HFFc6 (cell line): ENCODE measurements at places on chromosomes 5 and 9. TPM values are rescaled to one million over a fixed set of nuclear protein-coding genes. Genes with fewer than 3 reads are reported as not detected.

DNA sequence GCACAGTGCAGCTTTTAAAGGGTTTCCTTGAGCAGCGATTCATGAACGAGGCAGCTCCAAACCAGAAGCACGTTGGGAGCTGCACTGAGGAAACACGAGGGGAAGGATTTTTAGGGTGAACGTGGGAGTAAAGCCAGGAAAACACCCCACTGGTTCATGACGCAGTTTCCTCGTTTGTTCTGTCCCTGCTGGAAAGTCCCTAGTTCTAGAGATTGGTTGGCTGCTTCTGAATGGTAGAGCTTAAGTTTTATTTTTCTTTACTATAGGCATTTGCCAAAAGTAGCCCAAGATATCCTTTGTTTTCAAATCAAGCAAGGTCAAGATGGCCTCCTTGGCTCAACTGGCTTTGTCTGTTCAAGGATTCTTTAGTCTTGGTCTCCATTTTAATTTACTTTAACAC is 116.5 kb upstream of the CACNA1B start:
- H3K27me3 ChIP-seq: peaks cover 3% of the 10 kb centered on the region
- no peak overlapping the region for H3K27ac ChIP-seq
- H3K4me3 ChIP-seq: no peak overlapping the region
- peaks cover 41% of the 10 kb centered on the region for H3K36me3 ChIP-seq
- no peak for DNase-seq

DNA sequence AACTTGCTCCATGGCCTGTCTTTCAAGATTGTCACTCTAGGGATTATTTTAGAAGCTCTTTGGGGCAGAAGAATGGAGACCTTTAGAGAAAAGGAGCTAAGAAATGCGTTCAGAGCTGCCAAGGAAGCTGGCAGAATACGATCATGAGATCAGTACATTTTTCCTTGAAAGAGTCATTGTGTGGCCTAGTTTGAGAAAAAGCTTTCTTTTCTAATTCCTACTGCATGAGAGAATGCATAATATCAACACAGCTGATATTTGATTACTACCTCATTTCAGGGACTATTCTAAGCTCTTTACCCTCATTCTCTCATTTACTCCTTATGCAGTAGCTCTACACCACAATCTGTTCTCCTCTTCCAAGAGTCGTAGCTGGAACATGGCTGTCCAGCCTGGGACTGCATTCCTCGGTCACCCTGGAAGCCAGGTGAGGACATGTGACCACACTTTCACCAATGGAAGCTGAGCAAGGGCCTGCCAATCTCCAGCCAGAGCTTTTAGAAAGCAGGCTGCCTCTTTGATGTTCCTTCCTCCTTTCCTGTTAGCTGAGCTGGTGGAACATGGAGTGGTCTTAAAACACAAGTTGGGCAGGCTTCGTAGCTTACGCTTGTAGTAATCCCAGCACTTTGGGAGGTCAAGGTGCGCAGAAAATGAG is 99.3 kb upstream of the LHFPL2 start:
- DNase-seq: peak; percentile 77
- H3K4me1 ChIP-seq: peaks cover 38% of the 10 kb centered on the region
- H3K36me3 ChIP-seq: no peaks in the 10 kb centered on the region
- H3K27ac ChIP-seq: peak overlapping the region; percentile 60

- peaks cover 5% of the 10 kb centered on the region for H3K27me3 ChIP-seq
- H3K4me3 ChIP-seq: no peak overlapping the region
- H3K36me3 ChIP-seq: no peaks in the 10 kb centered on the region
- DNase-seq: no peak
- no peak overlapping the region for H3K27ac ChIP-seq
- peaks cover 37% of the 10 kb centered on the region for H3K4me1 ChIP-seq
Observed at GRCh38 chr5:71903808-71904207, 184.7 kb downstream of the CARTPT start.

TAF11L13 gene
- total RNA-seq: not detected in 3 replicates

GRCh38 chr5:40683305-40683704 is 3.6 kb downstream of the PTGER4 start:
- H3K27ac ChIP-seq: no peak overlapping the region
- peaks cover 27% of the 10 kb centered on the region for H3K36me3 ChIP-seq
- peaks cover 9% of the 10 kb centered on the region for H3K27me3 ChIP-seq
- no peak for DNase-seq
- peaks cover 72% of the 10 kb centered on the region for H3K4me1 ChIP-seq
- peak overlapping the region; percentile 74; the same call in 1 of the 2 replicates for H3K4me3 ChIP-seq

- H3K36me3 ChIP-seq: no peaks in the 10 kb centered on the region
- peak overlapping the region; percentile 11; the same call in 1 of the 2 replicates for H3K4me3 ChIP-seq
- no peaks in the 10 kb centered on the region for H3K27me3 ChIP-seq
- DNase-seq: peak; percentile 60
Observed at GRCh38 chr5:34022121-34022705, 14.4 kb upstream of the AMACR start.

PCDHB11 gene
- total RNA-seq: 0.26 to 0.54 TPM (median 0.53 TPM) in 3 replicates

GRCh38 chr5:102971676-102972293 is 148.2 kb downstream of the GIN1 start:
- H3K36me3 ChIP-seq: peaks cover 14% of the 10 kb centered on the region
- peak overlapping the region; percentile 38 for H3K27ac ChIP-seq
- H3K27me3 ChIP-seq: peaks cover 2% of the 10 kb centered on the region; the same call in 1 of the 2 replicates
- DNase-seq: peak; percentile 66
- peaks cover 62% of the 10 kb centered on the region for H3K4me1 ChIP-seq

DNA sequence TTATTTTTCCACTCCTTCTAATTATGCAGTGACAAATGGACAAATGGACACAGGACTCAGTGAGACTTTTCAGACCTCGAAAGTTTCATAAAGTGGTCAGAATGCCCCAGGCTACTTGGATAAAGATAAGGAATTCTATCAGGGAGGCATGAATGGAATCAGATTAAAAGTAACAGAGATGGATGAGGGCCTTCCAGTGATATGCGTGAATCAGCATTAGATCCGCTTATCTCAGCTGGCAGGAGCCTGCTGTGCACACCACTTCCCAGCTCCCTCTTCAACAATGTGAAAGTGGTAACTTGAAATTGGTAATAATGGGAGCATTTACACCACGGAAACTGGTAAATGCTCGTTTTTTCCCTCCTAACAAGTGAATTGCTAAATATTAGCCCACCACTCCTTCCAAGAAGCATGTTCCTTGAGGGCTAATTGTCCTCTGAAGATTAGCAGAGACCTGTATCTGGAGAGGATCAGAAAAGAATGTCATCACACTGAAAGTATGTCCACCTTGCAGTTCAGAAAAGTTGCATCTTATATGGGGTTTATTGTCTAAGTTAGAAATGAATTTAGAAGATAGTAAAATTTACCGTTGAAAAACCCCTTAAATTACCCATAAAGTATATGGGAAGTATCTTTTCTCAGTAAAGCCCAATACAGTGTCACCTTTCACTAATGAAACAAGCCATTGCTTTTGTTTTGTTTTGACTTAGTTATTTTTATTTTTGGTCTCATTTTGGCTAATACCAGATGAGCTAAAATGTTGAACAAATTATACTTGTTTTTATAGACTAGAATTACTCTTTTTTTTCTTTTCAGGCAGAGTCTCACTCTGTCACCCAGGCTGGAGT is 125.3 kb downstream of the DPYSL3 start:
- DNase-seq: no peak
- H3K27me3 ChIP-seq: peaks cover 1% of the 10 kb centered on the region
- no peaks in the 10 kb centered on the region for H3K36me3 ChIP-seq
- no peak overlapping the region for H3K27ac ChIP-seq
- peaks cover 20% of the 10 kb centered on the region for H3K4me1 ChIP-seq
- no peak overlapping the region for H3K4me3 ChIP-seq

DNA sequence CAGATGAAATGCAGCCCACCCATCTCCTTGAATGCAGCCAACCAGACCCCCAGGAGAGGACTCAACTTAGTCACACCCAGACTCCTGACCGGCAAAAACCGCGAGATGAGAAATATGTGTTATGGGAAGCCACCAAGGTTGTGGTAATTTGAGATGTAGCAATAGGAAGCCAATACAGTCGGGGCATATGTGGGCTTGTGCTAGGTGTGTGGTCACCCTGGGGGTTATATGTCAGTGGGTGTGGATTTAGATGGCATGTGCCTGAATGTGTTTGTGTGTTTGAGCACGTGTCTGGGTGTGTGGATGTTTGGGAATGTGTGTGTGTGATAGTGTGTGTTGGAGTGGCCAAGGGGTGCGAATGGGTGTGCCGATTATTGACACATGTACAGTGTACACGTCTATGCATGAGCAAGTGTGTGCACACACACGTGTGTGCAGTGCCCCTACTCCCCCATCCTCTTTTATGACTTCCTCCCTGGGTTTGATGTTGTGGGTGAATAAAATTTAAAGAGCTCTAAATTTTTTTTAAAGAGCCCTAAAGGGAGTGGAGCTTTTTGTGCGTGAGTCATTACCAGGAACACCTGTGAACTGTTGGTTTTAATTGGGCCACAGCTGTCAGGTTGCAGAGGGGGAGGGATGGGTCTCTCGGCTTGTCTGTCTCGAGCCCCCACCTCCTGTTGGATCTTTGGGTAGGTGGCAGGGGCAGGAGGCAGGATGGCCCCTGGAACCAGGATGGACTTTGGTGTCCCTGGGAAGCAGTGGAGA is 86.8 kb downstream of the LHX2 start:
- H3K4me1 ChIP-seq: no peaks in the 10 kb centered on the region
- H3K4me3 ChIP-seq: no peak overlapping the region
- no peak overlapping the region for H3K27ac ChIP-seq
- no peaks in the 10 kb centered on the region for H3K36me3 ChIP-seq
- DNase-seq: no peak
- H3K27me3 ChIP-seq: peaks cover 64% of the 10 kb centered on the region

DNA sequence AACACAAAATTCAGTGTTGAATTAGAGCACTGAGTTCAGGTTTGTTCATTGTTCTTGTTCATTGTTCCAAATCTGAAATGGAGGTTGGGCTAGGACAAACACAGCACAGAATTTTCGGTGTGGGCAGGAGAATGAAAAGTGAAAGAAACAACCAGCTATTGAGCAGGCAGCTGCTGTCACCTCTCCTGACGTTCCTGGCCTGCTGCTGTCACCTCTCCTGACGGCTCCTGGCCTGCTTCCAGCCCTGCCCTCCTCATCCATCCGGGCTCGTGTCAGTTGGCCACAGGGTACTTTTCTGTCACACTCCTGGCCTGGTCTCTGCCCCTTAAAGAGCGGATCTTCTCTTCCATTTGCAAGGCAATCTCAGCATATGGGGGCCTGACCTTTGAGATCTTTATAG is 45.2 kb upstream of the CKMT2 start:
- H3K27ac ChIP-seq: no peak overlapping the region
- H3K4me1 ChIP-seq: no peaks in the 10 kb centered on the region
- H3K27me3 ChIP-seq: peaks cover 23% of the 10 kb centered on the region
- H3K36me3 ChIP-seq: no peaks in the 10 kb centered on the region

GRCh38 chr9:104301755-104302154 is 202.3 kb upstream of the OR13F1 start:
- H3K36me3 ChIP-seq: no peaks in the 10 kb centered on the region
- H3K27ac ChIP-seq: no peak overlapping the region
- H3K4me1 ChIP-seq: no peaks in the 10 kb centered on the region
- no peak for DNase-seq
- H3K27me3 ChIP-seq: no peaks in the 10 kb centered on the region

GRCh38 chr5:131541762-131542161 is 93.3 kb downstream of the RAPGEF6 start:
- peaks cover 11% of the 10 kb centered on the region; the same call in 1 of the 2 replicates for H3K36me3 ChIP-seq
- no peak for DNase-seq
- peak overlapping the region; percentile 39; the same call in 1 of the 2 replicates for H3K27ac ChIP-seq

- no peak for DNase-seq
- H3K27me3 ChIP-seq: peaks cover 1% of the 10 kb centered on the region; the same call in 1 of the 2 replicates
- H3K4me1 ChIP-seq: peaks cover 20% of the 10 kb centered on the region
- H3K4me3 ChIP-seq: no peak overlapping the region; the same call in 1 of the 2 replicates
Observed at GRCh38 chr9:32955655-32956478, 45.6 kb downstream of the APTX start.

MYMK gene
- not detected in 3 replicates for total RNA-seq

TMC1 gene
- 0.55 to 1.3 TPM (median 1.1 TPM) in 3 replicates for total RNA-seq

PGM5 gene
- 0.24 to 0.60 TPM in 2 of 3 replicates, not detected in the other for total RNA-seq

- peaks cover 24% of the 10 kb centered on the region for H3K4me1 ChIP-seq
- H3K36me3 ChIP-seq: peaks cover 24% of the 10 kb centered on the region
- DNase-seq: no peak
- H3K27me3 ChIP-seq: peaks cover 39% of the 10 kb centered on the region
- no peak overlapping the region; the same call in 1 of the 2 replicates for H3K4me3 ChIP-seq
Observed at GRCh38 chr5:179606071-179606909, 17.2 kb downstream of the HNRNPH1 start.

DNA sequence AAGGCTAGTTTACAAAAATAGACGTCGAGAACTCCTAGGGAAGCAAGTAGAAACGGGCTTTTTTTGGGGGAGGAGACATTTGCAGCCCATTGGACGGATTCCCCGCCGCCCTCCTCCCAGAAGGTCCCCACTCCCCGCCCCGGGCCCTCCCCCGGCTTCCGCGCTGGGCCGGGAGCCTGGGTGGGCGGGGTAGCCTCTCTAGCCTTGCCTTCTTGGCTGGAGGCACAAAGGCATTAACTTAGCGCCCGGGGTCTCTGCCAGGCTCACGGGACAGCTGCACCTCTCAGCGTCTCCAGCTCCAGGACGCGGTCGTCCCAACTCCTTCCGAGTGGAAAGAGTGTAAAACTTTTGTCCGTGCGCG is at the start of gene DMRTA1:
DMRTA1 (plus strand) TSS at position 236 of the 361 bp plus-strand sequence. CDS start 242 bp downstream, outside the sequence.
- H3K27ac ChIP-seq: no peak within 1 kb of the TSS
- DNase-seq: no peak
- peaks cover 14% of the 10 kb centered on the region for H3K27me3 ChIP-seq

DNA sequence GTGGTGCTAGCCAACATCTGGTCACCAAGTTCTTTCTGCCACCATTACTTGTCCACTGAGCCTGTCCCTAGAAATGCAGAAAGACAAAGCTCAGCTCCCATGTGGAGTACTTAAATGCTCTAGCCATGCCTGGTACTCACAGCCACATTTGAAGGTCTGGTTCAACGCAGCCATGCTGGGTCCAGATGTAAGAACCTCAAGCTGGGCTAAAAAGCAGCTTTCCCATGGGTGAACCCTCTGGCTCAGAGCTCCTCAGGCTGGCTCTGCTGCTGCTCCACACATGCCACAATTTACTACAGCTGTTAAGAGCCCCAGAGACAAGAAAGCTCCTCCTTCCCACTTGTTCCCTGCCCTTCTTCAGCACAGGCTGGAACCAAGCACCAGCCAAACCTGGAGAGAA is 97.1 kb upstream of the LRRTM2 start:
- H3K36me3 ChIP-seq: no peaks in the 10 kb centered on the region
- no peaks in the 10 kb centered on the region for H3K27me3 ChIP-seq
- DNase-seq: no peak
- H3K27ac ChIP-seq: no peak overlapping the region

- H3K27ac ChIP-seq: no peak overlapping the region
- no peaks in the 10 kb centered on the region for H3K4me1 ChIP-seq
- no peaks in the 10 kb centered on the region for H3K36me3 ChIP-seq
- no peak for DNase-seq
Observed at GRCh38 chr9:20238921-20239320, 383.4 kb downstream of the MLLT3 start.

FOXD4L6 gene
- total RNA-seq: not detected in 3 replicates

ECSCR gene
- 0.28 to 1.4 TPM (median 0.60 TPM) in 3 replicates for total RNA-seq

DNA sequence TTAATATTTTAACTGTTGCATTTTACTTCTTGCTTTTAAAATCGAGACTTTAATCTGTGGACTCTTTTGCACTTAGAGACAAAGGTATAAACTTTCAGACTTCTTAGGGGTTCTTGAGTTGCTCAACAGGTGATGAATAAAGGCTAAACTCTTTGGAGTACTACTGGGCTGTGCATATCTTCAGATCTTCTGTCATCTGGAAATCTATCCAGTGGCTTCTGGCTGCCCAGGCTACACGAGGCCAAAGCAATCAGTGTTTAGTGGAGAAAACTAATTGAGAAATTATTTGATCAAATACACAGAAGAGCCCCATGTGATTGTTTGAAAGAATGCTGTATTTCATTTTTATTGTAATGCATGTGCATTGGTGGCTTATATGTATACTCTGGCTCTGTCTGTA is 146.1 kb downstream of the PBX3 start:
- no peak for DNase-seq
- H3K27me3 ChIP-seq: no peaks in the 10 kb centered on the region; the same call in 1 of the 2 replicates
- H3K36me3 ChIP-seq: no peaks in the 10 kb centered on the region
- H3K4me3 ChIP-seq: no peak overlapping the region
- H3K27ac ChIP-seq: no peak overlapping the region
- peaks cover 57% of the 10 kb centered on the region for H3K4me1 ChIP-seq
